SK-N-DZ (cell line): ENCODE measurements at places on chromosomes 5 and 9.

- no peak for DNase-seq
These were observed 89.5 kb upstream of the ARAP3 start for GRCh38 chr5:141771562-141771961.

GRCh38 chr5:128315671-128316070 lies 222.4 kb downstream of the FBN2 start:
- no peak for DNase-seq

GRCh38 chr5:90131383-90132133 lies 278.0 kb downstream of the CETN3 start:
- no peak for DNase-seq

DNA sequence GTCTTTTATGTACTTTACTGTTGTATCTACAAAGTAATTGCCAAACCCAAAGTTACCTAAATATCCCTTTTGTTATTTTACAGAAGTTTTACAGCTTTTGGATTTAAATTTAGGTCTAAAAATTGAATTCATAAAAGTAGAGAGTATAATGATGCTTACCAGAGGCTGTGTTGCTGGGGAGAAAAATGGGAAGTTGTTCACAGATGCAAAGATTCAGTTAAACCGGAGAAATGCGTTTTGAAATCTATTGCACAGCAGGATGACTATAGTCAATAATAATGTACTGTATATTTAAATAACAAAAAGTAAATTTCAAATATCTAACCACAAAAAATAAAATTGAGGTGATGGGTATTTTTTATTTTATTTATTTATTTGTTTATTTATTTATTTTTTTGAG lies 2.6 kb upstream of the ANKRD18A start:
- no peak for DNase-seq

- no peak for DNase-seq
These were observed 65.5 kb upstream of the BARHL1 start for GRCh38 chr9:132516911-132517310.

- no peak for DNase-seq
These were observed 45.1 kb downstream of the TGFBI start for GRCh38 chr5:136073714-136074529.

DNA sequence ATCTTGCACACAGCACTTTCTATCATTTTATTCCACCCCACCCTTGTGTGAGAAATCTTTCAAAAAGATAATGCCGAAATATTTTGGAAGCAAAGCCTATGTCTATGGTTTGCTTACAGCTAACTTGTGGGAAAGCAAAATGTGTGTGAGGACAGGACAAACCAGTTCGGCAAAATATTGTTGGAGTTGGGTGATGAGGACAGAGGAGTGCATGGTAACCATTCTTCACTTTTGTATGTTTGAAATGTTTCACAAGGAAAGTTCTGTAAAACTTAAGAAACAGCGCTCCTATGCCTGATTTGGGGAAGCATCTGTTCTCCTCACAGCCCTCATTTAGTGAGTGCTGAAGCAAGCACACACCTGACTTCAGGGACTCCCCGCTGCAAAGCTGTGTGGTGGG lies 62.0 kb upstream of the RNF130 start:
- DNase-seq, result no peak

DNA sequence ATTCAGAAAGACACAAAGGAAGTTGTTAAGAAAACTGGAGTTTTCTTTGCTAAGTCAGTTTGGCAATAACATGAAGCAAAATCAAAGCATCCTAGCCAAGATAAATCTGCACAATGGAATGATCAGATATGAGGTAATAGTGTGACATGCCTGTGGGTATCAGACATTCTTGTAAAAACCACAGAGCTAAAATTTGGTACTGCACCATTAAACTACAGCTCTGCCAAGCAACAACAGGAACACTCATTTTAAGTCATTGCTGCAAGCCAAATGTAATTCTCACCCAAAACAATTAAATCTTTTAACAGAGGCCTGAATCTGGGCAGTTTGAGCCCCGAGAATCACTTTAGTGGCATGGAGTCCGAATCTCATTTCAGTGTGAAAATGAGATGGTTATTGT lies 96.6 kb downstream of the VCAN start:
- no peak for DNase-seq

DNA sequence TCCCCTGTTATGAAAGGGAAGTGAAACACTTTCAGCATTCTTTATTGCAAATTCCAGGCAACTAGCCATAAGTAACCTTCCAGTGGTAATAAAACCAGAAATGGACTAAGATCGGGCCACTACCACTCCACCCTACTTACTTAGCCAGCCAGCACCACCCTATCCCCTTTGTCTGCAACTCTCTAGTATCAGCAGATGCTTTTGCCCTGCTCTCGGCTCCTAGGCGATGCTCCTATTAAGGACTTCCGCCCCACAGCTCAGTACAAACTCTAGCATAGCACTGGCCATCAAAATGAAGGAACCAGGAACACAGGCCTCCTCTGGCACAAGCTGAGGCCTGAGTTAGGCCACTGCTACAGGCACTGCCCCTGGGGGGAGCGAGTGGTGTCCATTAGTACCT lies 81.2 kb downstream of the GLDC start:
- no peak for DNase-seq

GRCh38 chr5:139125991-139126390 lies 72.2 kb downstream of the SIL1 start:
- DNase-seq, result no peak

DNA sequence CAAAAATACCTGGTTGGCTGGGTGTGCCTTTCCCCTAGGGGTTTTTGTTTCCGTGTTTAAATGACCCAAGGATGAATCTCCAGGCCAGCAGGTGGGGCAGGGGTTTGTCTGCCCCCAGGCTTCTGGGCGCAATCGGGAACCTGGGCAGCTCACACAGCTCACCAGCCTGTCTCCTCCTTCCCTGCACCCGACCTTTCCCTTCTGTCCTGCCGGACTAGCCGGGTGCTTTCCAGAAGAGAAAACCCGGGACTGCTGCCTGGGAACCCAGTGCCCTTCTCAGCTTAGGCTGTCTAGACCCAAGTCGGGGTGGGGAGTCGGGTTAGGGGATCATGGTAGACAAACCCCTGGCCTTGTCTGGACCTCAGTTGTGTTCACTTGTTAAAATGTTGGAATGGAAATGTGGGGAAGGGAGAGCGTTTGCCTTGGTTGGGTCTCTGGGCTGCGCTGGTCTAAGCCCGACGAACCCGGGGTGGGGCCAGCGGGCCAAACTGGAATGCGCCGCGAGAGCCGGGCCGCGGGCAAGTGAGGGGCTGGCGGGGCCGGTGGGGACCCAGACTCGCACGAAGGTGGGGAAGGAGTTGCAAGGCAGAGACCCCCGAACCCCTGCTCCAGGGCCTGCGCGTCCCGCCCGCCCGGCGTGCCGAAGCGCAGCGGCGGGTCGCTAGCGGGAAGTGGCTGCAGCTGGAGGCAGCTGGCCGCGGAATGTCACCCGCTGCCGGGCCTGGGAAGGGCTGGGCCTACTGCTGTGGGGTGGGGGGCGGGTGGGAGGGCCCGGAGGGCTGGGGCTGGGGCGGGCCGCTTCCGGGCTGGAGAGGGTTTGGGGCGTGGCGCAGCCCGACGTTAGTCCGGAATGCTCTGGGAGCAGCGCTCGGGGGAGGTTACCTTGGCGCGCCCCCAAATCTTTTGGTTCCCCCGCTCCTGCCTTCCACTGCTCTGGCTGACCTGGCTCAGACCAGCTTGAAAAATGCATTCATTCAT lies 84.6 kb downstream of the DAB2IP start:
- DNase-seq, result no peak

DNA sequence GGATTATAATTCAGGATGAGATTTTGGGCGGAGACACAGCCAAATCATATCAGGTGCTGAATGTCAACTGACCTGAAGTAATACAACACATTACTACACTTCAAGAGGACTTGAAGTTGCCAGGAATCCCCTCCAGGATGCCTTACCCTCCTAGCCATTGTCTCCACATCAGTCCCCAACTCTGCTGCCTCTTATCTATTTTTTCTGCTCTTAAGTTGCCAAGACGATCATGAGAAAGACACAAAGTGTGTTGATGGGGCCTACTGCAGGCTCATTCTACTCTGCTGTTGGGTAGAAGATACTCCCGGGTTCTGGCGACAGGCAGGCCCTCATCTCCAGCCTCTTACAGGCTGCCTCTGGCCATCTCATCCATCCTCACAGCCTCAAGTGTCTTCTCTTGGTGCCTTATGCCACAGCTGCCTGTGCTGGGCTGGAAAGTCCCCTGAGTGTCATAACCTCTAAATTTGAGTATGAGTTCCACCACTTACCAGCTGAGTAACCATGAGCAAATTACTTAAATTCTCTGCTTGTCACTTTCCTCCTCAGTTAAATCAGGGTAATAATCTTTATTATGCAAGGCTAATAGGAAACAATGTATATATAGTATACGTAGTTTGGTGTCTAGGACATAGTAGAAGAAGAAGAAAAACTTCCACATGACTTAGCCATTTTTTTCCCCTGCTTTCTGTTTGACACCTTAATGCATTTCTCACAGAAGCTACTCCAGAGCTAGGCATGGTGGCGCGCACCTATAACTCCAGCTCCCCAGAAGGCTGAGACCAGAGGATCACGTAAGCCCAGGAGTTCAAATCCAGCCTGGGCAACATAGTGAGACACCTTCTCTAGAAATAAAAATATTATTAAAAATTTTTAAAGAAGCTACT lies 73.0 kb upstream of the SNX2 start:
- no peak for DNase-seq

DNA sequence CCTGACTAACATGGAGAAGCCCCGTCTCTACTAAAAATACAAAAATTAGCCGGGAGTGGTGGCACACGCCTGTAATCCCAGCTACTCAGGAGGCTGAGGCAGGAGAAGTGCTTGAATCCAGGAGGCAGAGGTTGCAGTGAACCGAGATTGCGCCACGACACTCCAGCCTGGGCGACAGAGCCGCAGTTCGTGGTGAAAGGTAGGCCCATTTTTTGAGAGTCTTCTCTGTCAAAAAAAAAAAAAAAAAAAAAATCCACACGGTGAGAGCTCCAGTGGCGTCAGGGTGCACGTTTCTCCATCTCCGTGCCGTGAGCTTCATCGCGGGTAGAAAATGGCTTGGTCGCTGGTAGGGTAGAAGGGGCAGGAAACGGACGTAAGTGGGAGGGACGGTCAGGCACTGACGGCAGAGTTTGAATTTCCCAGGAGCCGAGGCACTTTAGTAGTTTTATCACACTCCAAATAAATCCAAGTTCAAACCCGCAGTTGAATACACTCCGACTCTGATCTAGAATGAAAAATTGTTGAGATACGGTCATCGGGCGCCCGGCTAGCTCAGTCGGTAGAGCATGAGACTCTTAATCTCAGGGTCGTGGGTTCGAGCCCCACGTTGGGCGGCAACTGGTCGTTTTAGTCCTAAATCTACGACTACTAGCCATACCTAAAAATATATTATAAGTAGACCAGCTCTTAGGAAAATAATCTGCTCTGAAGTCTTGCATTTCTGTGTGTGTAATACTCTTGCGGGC lies 2.4 kb upstream of the TRIM7 start:
- peak; percentile 88 for DNase-seq

DNA sequence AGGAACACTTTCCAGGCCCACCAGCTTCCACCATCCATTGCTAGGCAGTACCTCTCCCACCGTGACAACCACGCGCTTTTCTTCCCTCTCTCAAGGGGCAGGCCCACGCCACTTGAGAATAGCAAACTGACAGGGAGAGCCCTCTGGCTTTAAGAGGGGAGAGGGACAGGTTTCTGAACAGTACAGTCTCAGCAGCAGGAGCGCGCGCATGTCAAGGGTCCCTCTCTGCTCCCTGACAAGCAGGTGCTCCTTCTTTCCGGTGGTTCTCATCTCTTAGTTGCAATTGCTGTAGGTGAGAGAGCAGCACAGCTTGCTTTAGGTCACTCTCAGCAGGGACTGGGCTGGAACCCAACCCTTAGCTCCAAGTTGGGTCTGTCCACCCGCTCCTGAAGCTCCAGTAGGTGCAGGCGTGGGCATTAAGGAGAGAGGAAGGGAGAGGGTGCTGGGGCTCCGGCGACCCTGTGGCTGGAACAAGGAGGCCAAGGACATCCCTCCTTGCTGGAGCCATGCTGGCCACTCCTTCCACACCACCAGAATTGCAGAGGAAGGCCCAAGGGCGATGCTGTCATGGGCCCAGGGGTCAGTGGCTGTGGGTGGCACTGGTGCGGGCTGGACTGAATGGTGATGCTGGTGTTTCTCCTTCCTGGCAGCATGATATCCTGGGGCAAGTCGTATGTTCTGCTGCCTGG lies 9.0 kb upstream of the PHF2 start:
- DNase-seq, result peak; percentile 43

GRCh38 chr9:71760901-71761300 lies 7.4 kb downstream of the CEMIP2 start:
- peak; percentile 68 for DNase-seq

- no peak for DNase-seq
These were observed 31.8 kb downstream of the HMCN2 start for GRCh38 chr9:130297371-130297770.

DNA sequence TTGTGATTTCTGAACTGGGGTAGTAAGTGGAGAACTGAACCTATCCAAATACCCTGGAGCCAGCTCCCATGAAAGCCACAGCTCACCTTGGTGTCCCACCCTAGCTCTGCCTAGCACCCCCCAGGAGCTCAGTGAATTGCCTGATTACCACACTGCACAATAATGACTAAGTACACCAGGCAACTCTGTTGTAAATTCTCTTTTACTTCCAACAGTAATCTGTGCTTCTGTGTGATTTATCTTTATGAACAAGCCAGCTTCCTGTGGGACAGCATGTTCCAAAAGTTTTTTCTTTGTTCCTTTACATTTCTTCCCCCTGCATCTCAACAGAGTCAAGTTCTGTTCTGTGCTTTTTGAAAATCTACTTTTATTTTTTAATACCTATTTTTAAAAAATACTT lies 22.1 kb upstream of the GRPEL2 start:
- no peak for DNase-seq

DNA sequence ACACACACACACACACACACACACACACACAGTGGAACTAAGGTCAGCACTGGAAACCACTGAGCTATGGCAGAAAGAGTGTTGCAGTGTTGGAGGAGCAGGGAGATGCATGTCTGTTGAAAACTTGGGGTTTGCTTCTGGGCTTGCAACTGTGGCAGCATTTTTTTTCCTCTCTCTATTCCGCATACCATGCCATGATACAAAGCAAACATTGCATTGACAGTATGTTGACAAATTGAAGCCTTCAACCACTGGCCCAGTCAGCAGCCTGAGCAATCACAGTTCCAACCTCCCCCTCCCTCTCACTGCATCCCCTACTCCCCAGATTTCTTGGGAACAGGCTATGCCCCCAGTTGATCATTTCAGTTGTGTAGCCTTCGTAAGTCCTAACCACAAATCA lies 478.1 kb upstream of the WWC1 start:
- DNase-seq, result no peak

- DNase-seq, result peak; percentile 38
These were observed 72.3 kb downstream of the ICE1 start for GRCh38 chr5:5494489-5495402.

DNA sequence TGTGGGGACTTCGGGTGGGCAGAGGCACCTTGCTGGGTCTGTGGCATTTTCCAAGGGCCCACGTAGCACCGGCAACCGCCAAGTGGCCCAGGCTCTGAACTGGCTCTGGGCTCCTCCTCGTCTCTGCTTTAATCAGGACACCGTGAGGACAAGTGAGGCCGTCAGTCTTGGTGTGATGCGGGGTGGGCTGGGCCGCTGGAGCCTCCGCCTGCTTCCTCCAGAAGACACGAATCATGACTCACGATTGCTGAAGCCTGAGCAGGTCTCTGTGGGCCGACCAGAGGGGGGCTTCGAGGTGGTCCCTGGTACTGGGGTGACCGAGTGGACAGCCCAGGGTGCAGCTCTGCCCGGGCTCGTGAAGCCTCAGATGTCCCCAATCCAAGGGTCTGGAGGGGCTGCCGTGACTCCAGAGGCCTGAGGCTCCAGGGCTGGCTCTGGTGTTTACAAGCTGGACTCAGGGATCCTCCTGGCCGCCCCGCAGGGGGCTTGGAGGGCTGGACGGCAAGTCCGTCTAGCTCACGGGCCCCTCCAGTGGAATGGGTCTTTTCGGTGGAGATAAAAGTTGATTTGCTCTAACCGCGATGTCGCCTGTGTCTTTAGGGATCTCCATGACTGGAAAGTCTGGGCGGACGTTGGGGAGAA lies 5.8 kb downstream of the DPP7 start:
- no peak for DNase-seq
